ENCODE measurements at places on chromosomes 3 and 15.

DNA sequence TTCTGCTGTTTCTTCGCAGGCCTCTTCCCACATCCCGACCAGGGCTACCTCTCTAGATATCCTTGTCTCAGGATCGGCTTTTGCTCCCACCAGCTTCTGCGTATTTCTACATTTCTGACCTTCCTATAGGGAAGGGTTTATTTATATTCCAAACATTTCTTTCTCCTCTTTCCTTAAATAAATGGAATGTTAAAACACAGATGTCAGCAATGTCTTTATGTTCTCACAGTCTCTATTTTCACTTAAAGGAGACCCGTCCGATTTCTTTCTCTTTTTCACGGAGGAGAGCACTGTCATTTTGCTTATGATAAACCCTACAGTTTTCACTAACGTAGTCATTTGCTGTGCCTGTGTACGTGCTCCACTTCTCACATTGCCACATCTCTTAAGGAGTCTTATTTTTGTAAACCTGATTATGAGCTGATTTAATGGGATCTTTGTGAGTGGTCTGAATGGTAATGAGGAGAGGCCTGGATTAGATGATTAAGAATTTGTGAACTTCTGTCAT, 630 bp downstream of the KIF15 start:
- no peak for DNase-seq

GRCh38 chr15:29670998-29671981, 151.0 kb downstream of the TJP1 start:
- no peak for DNase-seq

GRCh38 chr3:197183582-197183981, 114.8 kb downstream of the DLG1 start:
- peak; percentile 9 for DNase-seq

DNA sequence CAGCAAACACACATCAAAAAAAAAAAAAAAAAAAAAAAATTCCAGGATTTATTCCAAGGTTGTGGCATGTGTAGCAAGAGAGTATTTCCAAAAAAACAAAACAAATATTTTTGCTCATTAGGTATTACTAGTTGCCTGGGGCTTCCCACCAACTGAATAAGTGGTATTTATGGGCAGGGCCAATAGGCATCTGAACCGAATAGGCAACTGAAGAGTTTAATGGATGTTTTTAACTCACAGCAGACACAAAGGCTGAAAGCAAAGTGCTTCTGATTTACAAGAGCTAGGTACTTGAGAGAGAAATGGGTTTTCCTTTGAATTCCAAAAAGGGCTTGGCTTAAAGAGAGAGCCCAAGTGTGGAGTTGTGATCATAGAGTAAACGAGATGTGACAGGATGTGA, 21.4 kb downstream of the EIF4E3 start:
- DNase-seq = no peak

DNA sequence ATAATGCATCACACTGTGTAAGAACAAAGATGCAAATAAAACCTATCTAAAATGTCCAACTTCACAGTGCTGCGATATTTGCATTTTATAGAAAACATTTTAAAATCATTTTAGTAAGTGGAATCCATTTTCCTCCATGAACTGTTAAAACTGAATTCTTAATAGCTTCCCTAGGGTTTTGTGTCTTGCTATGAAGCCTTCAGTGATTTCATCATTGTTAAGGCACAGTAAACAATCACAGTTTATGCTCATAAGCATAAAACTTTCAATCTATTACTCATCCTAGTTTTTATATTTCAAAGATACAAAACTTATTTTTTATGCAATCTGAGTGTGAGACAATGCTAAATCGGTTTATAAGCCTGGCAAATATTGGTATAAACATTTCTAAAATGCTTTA, 509.7 kb downstream of the TUSC7 start:
- DNase-seq = no peak

GRCh38 chr3:161413855-161414210, 42.5 kb upstream of the SPTSSB start:
- no peak for DNase-seq

- no peak for DNase-seq
Measured at GRCh38 chr3:4596612-4597011, 103.5 kb downstream of the ITPR1 start.

DNA sequence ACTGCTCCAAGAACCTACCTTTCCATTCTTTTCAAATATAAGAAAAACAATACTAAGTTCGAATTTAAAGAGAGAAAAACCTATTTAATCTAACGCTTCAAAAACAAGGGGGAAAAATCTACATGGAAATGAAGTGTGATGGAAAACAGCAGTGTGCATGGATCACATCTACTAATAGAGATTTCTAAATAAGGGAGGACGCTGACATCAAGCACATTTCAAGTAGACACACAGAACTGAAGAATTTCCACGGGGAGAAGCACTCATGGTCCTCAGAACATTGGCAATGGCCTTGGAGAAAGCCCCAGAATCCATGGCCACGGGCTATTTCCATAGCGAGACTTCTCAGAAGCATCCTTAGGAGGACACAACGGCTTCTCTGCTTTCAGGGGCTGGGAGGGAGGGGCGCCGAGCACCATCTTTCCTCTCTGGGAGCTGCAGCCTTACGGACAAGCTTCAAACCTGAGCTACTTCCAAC, 1.0 kb downstream of the TASOR start:
- no peak for DNase-seq

- no peak for DNase-seq
Measured at GRCh38 chr3:11636394-11636770, 7.3 kb downstream of the VGLL4 start.

- DNase-seq = peak; percentile 19
Measured at GRCh38 chr3:184156522-184156955, 1.4 kb downstream of the DVL3 start.

DNA sequence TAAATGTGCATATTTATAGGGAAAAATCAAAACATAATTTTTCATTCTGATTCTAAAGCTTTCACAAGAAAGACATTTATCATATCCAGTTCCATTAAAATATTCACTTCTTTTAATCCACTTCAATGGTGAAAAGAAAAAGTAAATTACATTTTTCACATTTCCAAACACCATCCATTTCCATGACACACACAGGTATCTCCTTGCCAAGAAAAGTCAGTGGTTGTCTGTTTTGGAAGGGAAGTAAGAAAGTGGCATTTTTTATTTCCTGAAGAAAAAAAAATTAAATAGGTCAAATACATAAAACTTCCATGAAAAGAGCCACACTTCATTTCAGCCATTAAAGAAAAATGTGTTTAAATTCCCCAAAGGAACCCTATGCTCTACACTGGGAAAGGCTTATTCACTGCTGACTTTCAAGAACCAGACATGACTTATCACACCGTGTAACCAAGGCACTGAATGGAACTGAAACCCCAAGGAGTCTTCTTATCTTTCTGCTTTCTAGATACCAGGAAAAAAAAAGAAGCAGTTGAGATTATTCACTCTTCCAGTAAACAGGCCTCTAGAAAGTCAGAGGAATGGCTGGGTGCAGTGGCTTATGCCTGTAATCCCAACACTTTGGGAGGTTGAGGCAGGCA, 44.5 kb downstream of the OSBPL10 start:
- DNase-seq = no peak

DNA sequence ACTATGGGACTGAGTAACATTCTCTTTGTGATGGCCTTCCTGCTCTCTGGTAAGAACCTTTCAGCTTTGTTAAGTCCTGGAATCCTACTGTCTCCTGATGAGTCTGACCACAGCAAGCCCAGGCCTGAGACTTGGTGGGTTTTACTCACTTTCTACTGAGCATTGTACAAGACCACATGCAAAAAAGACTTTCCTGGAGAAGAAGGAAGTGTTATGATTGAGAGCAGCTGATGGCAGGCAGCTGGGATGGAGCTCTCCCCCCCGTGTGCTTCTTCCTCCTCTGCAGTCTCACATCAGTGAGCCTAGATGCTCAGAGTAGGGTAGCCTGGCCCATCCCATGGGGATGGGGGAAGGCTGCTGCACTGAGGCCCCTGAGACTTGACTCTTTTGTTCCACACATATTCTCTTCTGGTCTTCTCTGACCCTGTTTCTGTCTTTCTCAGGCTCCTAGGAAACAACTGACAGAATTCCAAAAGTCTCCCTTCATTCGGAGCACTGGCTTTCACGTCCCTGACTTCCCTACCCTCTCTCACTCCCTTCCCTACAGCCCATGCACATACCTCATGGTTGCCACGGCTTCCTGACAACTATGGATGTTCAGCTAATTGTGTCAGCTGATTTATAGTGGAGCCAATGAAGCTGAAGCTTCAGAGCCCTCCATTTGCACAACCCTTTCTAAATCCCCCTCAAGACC, 36.6 kb downstream of the CD86 start:
- DNase-seq = no peak

GRCh38 chr3:34742151-34742550, 897.2 kb upstream of the ARPP21 start:
- no peak for DNase-seq

DNA sequence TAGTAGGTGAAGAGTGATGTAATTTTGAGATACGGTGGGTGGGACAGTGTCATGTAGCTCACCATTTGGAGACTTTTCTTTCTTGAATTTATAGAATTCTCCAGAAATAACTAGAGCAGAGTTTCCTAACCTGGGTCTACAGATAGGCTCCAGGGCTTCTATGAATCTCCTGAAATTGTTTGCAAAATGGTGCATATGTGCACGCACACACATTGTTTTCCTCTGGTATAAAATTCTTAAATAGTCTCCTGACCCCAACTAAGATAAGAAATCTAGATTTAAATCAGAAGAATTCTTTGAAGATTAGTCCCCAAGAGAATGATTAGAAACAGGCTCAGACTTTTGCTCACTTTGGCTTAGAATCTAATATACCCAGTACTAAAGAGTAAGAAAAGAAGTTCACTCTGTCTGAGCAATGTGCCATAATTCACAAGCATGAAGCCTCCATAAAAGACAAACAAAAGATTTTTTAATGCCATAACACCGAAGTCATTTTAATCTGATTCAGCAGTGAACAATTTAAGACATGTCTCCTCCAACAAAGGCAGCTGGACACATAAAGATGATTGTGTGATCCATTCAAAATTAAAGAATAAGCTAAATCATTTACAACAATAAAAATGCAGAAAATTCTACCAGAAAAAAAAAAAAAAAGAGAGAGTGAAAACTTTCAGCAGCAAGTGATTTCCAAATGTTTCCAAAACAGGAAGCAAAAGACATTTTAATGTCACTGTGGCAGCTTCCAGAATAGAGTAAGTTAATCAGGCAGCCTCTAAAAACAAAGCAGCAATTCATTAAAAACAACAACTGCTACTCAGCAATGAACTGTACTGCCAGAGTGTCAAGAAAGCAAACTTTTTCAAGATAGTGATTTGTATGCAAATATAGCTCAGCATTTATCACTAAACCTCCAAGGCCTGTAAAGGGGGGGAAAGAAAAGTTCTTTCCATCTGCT, 975.5 kb upstream of the CFAP20DC start:
- no peak for DNase-seq

DNA sequence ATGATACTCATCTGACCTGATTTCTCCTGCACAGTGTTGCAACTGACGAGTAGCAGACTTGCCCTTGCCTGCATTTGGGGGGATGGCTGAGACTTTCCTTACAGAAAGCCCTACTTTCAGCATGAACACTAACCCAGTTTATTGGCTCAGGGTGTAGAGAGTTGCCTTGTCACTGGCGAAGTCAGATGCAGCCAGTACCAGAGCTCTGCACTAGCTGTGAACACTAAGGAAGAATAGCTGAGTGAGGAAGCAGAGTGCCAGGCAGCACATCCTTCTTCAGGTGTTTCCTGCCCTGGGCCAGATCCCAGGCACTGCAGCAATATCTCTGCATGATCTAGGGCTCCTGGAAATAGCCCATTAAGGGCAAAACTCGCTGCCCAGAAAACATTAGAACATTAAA, 154.0 kb upstream of the SYNPR start:
- no peak for DNase-seq

GRCh38 chr3:151331696-151332095, 2.3 kb upstream of the P2RY13 start:
- no peak for DNase-seq

GRCh38 chr3:128423525-128424147, 43.1 kb downstream of the DNAJB8 start:
- no peak for DNase-seq

GRCh38 chr3:82293867-82294266, 532.4 kb upstream of the GBE1 start:
- DNase-seq = no peak

GRCh38 chr15:50774450-50774849, 8.9 kb upstream of the SPPL2A start:
- no peak for DNase-seq

- no peak for DNase-seq
Measured at GRCh38 chr3:197787412-197787811, 3.6 kb upstream of the LRCH3 start.

- DNase-seq = no peak
Measured at GRCh38 chr15:78004222-78004727, 73.2 kb downstream of the TBC1D2B start.

- no peak for DNase-seq
Measured at GRCh38 chr3:167116120-167116922, 263.8 kb downstream of the ZBBX start.

GRCh38 chr15:66833371-66833770, 131.3 kb downstream of the SMAD6 start:
- DNase-seq = no peak

- no peak for DNase-seq
Measured at GRCh38 chr15:59918994-59919951, 84.8 kb upstream of the FOXB1 start.

GRCh38 chr15:33243393-33243792, 48.9 kb upstream of the FMN1 start:
- DNase-seq = no peak

GRCh38 chr3:42289026-42289425, 23.0 kb upstream of the CCK start:
- no peak for DNase-seq

GRCh38 chr15:66857694-66858093, 155.7 kb downstream of the SMAD6 start:
- DNase-seq = no peak

- DNase-seq = no peak
Measured at GRCh38 chr15:99326235-99326634, 75.0 kb downstream of the LRRC28 start.

All from substantia nigra (tissue), 51 donors.